ENCODE measurements at places on chromosomes 7 and 10.

DNA sequence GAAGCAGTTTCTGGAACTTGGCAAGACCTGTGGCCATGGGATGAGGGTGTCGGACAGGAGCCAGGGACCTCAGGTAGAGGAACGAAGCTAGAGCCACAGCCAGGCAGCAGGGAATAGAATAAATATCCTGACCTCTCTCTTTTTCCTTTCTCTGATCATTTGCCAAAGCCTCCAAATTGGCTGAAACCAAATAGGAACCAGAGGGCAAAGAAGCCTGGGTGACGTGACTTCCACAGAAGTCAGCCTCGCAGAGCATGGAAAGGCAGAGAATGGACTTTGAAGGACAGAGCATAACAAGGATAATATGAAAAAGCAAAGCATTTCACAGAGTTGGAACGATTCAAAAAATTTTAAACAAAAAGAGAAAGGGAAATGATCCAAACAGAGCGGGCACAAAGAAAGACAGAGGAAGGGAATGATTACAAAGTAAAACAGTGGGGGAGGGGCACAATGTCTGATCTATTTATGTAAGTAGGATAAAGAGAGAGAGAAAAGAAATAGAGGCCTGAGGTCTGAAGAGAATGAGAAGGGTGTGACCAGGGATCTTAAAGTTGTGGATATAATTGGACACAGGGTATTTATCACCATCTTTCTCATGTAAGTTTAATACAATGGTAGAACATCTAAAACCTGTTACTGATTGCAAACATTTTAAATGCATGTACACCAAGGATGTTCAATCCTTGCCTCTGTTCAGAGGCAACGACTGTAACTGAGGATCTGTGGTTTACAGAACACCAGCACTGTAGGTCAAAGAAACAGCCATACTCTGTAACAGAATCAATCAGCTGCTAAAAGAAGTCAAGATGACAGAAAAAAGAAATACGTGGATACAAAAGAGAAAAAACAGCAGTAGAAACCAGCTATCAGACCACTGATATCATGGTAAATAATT, 4.5 kb upstream of the ZEB1 start:
- no peak for DNase-seq

DNA sequence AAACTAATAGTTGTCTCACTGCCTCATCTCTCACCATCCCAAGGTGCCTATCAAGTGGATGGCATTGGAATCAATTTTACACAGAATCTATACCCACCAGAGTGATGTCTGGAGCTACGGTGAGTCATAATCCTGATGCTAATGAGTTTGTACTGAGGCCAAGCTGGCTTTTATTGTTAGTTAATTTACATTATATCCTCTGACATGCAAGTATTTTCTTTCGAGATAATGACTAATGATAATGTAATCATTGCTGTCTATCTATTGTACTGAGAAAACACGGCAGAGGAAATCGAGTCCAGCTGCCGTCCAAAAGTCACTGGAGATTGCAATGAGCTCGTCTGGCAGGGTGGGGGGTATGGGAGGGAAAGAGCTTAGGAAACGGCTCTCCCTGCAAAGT, 172.4 kb upstream of the LANCL2 start:
- DNase-seq: no peak

DNA sequence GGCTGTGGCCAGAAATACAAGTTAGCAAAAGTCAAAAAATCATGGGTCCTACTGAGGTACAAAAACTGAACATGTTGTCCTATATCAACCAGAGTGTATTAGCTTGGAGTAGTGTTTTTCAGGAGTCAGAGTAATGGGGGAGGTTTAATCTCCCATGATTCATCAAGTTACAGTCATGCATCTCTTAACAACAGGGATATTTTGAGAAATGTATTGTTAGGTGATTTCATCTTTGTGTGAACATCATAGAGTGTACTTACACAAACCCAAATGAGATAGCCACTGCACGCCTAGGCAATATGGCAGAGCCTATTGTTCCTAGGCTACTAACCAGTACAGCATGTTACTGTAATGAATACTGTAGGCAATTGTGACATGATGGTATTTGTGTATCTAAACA, 14.9 kb upstream of the TES start:
- no peak for DNase-seq

GRCh38 chr10:79146611-79147130, 77.9 kb downstream of the ZMIZ1 start:
- DNase-seq: no peak

DNA sequence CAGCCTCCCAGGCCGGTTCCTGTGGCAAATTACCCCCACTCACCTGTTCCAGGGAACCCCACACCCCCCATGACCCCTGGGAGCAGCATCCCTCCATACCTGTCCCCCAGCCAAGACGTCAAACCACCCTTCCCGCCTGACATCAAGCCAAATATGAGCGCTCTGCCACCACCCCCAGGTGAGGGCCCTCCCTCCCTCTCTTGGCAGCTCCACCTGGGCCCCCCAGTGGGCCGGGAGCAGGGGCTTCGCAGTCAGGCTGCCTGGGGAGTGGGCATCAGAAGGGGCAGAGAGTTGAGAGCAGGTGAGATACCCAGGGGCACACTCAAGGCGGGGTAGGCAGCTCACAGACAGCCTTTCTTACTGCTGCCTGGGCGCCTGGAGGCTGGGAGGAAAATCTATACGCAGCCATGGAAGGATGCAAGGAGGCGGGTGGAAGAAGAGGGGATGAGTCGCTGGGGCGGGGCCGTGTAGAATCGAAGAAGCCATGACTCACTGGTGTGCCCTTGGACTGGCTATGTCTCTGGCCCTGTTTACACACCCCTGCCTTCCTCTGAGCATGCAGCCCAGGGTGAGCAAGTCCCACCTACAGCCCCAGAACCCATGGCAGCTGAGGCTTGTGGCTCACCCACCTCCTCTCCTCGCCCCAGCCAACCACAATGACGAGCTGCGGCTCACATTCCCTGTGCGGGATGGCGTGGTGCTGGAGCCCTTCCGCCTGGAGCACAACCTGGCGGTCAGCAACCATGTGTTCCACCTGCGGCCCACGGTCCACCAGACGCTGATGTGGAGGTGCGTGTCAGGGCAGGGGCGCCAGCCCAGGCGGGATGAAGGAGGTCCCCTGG, 48.6 kb upstream of the PPIF start:
- no peak for DNase-seq

Measured in esophagus squamous epithelium (tissue), 5 donors.